Stimulated activated CD4-positive, alpha-beta T cell treated with anti-CD3 and anti-CD28 coated beads, TNF-alpha, amount 100 ng/mL, for 24 hours (primary cell): ENCODE measurements at places on chromosomes 1 and 21.

DNA sequence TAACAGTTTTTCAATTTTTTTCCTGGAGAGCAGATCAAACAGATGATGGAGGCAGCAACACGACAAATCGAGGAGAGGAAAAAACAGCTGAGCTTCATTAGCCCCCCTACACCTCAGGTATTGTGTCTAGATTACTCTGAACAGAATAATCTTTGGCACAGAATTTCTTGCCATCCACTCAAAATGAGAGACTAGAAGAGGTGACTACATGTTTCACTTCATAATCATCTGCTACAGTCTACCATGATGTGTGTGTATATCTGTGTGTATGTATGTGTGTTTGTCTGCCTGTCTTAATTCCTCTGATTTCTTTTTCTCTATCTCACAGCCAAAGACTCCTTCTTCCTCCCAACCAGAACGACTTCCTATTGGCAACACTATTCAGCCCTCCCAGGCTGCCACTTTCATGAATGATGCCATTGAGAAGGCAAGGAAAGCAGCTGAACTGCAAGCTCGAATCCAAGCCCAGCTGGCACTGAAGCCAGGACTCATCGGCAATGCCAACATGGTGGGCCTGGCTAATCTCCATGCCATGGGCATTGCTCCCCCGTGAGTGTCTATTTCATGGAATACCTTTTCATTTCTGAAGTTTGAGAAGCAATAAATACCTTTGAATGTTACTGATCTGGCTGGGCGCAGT, 11.4 kb downstream of the PRPF3 start:
- no peak for DNase-seq

- no peak for DNase-seq
Observed at GRCh38 chr1:28200234-28200873, 23.9 kb upstream of the PTAFR start.

- DNase-seq = no peak
Observed at GRCh38 chr1:36248250-36248894, 24.1 kb downstream of the THRAP3 start.

- DNase-seq = no peak
Observed at GRCh38 chr1:45924736-45925135, 121.3 kb downstream of the MAST2 start.

DNA sequence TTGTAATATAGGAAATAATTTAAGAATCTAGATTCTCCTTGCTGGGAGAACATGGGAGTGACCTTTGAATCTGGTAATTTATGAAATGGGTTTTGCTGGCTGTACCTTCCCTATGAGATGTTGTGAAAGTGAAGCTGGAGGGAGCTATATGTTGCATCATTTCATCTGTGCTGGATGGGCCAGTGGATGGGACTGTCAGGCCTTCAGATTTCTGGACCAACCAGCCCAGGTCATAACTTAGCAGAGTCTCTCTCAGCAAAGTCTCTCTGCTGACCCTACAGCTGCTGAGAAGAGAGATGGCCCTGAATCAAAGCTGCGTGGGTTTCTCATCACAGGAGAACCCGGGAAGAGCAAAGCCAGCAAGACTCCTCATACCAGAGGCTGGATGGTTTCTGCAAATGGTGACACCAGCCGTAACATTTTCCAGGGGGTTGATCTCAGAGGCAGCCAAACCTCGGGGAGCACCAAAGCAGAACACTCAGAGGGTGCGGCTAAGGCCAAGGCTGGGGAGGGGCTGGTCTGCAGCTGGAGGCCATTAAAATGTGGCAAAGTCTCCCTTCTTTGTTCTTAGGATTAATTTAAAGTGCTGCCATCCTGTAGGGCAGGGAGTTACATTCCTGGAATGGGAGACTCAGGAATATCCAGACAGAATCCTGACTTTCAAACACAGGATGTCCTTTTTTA, 18.2 kb upstream of the PTGFRN start:
- no peak for DNase-seq

- DNase-seq = no peak
Observed at GRCh38 chr1:157181258-157181657, 43.1 kb upstream of the ETV3 start.

GRCh38 chr21:26732432-26733221, 112.6 kb downstream of the ADAMTS1 start:
- DNase-seq = no peak

GRCh38 chr1:198102454-198102827, 54.4 kb upstream of the NEK7 start:
- DNase-seq = no peak

DNA sequence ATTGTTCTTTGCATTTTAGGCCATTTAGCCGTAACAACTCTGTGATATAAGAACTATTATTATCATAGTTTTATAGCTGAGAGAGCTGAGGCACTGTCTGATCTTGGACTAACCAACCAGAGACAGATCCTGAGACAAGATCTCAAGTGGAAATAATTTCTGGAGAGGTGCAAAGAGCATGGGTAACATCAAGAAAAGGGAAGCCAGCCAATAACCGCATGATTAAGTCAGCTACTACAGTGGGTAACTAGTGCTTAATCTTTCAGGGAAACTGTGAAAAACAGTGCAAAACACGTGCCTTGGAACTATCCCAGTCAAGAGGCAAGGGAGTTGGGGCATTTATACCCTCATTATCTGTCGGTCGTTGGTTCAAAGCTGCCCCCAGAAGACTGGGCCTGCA, 105.8 kb downstream of the OMA1 start:
- DNase-seq = no peak

- DNase-seq = no peak
Observed at GRCh38 chr1:235683653-235684052, 34.1 kb upstream of the GNG4 start.

GRCh38 chr1:44637702-44638411, 36.4 kb downstream of the TMEM53 start:
- DNase-seq = no peak

GRCh38 chr1:246599315-246599714, 33.1 kb downstream of the CNST start:
- DNase-seq = no peak

DNA sequence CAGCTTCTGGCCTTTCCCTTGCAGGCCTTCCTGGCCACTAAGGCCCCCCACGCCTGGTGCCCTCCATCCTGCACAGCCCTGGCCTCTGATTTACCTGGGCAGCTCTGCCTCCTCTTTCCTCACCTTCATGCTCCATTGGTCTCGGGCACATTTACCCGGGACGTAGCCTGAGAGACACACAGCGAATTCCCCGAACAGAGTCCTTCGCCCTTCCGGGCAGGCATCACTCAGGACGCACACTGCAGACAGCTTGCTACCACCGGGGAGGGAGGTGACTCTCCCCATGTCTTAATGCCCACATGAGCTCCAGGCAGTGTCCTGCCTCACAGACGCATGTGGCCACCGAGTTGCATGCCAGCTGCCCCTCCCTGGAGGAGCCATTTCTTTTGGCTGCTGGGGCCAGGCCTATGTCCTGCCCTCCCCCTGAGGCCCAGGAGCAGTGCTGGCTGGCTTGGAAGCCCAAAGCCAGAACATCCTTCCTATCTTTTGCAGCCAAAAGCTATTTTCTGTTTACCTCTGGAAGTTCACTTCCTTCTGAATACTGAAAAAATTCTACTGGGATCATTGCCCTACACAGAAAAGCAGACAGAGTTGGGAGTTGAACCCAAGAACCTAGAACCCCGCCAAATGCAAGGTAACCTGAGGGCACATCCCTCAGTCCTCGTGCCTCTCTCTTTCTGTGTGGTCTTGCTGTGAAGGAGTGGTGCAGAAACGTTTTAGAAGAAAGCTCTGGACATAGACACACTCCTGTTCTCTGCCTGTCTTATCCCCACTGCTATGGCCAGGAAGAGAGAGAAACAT, 209.5 kb downstream of the TOMM20 start:
- DNase-seq = no peak

- DNase-seq = no peak
Observed at GRCh38 chr1:19006837-19007271, 50.4 kb upstream of the IFFO2 start.

- no peak for DNase-seq
Observed at GRCh38 chr1:200260597-200261335, 149.1 kb downstream of the ZNF281 start.

- no peak for DNase-seq
Observed at GRCh38 chr1:832136-832535, 91.6 kb upstream of the SAMD11 start.

DNA sequence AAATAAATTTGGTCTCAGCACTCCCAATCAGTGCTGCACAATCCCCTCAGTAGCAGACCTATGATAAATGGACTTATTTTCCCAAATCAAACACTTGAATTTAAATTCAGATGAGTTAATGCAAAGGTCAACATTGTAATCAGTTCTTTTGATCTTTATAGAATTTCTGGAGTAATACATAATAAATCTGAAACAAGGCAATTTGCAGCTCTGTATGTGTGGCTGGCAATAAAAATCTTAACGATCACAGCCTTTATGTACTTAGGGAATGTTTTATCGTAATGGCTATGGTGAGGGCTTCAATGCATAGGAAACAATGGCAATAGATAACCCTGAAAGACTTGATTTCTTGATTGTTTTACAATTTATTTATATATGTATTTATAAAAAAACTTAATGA, 91.4 kb downstream of the GPATCH2 start:
- DNase-seq = no peak

GRCh38 chr1:165927169-165927568, 99.8 kb downstream of the UCK2 start:
- DNase-seq = no peak

- DNase-seq = no peak
Observed at GRCh38 chr1:200959411-200959921, 64.0 kb downstream of the KIF21B start.

DNA sequence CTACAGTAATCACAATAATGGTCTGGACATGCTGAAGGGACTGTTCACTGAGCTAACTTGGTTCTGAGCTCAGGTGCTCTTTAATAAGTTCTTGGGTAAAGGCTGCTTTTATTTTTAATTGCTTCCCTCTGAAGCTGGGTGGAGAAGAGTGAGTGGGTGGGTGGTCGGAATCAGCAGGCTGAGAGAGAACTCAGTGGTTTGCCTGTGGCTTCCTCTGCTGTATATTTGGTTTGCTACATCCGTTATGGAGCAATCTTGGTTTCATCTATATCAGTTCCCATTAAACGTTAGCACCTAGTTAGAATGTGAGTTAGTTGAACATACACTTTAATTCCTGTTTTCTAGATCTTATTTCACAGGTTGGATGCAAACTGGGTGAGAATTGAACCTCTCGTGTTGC, 23.3 kb downstream of the CNIH4 start:
- DNase-seq = no peak

DNA sequence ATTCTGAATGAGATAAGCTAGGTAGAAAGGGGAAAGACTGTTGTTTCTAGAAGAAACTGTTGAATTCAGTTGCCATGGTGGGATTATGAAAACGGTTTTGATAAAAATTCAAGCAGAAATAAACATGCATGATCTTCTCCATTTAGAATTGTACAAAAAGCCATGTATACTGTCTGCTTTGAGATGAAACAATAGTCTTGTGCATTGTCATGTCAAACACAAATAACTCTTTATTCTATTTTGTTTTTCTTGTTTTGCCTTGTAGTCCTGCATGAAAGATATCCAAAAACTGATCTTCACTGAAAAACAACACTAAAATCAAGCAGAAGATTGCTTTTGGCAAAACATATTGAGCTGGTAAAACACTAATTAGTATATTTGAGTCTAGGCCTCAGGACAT, 659.9 kb downstream of the LTN1 start:
- DNase-seq = no peak

GRCh38 chr1:25504706-25505595, 38.5 kb upstream of the LDLRAP1 start:
- DNase-seq = no peak

DNA sequence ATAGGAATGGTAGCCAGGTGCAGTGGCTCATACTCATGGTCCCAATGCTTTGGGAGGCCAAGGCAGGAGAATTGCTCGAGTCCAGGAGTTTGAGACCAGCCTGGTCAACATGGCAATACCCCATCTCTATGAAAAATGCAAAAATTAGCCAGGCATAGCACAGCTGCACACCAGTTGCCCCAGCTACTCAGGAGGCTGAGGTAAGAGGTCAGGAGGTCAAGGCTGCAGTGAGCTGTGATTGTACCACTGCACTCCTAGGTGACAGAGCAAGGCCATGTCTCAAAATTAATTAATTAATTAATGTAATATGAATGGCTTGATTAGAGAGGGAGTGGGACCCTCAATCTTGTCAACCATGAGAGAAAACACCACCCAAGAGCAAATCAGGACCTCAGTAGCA, 198.7 kb upstream of the DUSP10 start:
- DNase-seq = no peak
